ENCODE measurements at places on chromosomes 2 and 18. TPM values are rescaled to one million over a fixed set of nuclear protein-coding genes. Genes with fewer than 3 reads are reported as not detected.
A peak's percentile ranks its signal among the peaks of the same experiment; 100 is the strongest.

- no peak overlapping the region for H3K4me3 ChIP-seq
- H3K27me3 ChIP-seq, result no peaks in the 10 kb centered on the region
- no peaks in the 10 kb centered on the region for H3K36me3 ChIP-seq
- no peaks in the 10 kb centered on the region for H3K4me1 ChIP-seq
- DNase-seq, result no peak
- H3K27ac ChIP-seq, result no peak overlapping the region
Observed at GRCh38 chr2:26068602-26069298, 34.9 kb downstream of the RAB10 start.

GRCh38 chr2:241810307-241811200 lies 1.6 kb downstream of the NEU4 start:
- no peaks in the 10 kb centered on the region for H3K36me3 ChIP-seq
- H3K4me3 ChIP-seq, result no peak overlapping the region

GRCh38 chr2:75495862-75496261 lies 64.9 kb downstream of the EVA1A start:
- no peak overlapping the region for H3K27ac ChIP-seq
- H3K4me1 ChIP-seq, result no peaks in the 10 kb centered on the region
- no peaks in the 10 kb centered on the region for H3K27me3 ChIP-seq
- no peak for DNase-seq
- H3K36me3 ChIP-seq, result no peaks in the 10 kb centered on the region

GRCh38 chr18:57621246-57621604 lies 411 bp downstream of the NARS1 start:
- H3K27me3 ChIP-seq, result no peaks in the 10 kb centered on the region
- H3K27ac ChIP-seq, result peak overlapping the region; percentile 88
- H3K4me3 ChIP-seq, result peak overlapping the region; percentile 86

DNA sequence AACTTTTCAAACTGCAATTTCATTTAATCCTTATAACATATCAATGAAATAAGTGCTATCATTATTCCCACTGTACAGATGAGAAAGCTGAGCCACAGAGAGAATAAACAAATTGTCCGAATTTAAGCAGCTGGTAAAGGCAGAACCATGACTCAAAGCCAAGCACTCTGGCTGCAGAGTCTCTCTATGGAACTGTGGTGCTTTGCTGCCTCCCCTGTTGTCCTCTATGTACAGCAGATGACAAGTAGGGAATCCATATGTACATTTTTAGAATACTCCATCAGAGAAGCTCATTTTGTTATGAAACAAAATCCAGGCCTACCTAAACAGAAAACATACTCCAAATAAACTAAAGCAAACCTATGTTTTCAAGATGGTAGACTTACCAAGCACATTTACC lies 45.1 kb downstream of the FARSB start:
- no peaks in the 10 kb centered on the region for H3K36me3 ChIP-seq
- no peaks in the 10 kb centered on the region for H3K4me1 ChIP-seq
- H3K4me3 ChIP-seq, result no peak overlapping the region
- no peak for DNase-seq
- no peaks in the 10 kb centered on the region for H3K27me3 ChIP-seq

- DNase-seq, result no peak
- H3K4me1 ChIP-seq, result no peaks in the 10 kb centered on the region
- no peaks in the 10 kb centered on the region for H3K36me3 ChIP-seq
- no peak overlapping the region for H3K27ac ChIP-seq
- no peaks in the 10 kb centered on the region for H3K27me3 ChIP-seq
Observed at GRCh38 chr2:216171011-216171410, 61.9 kb downstream of the XRCC5 start.

Gene FOXD4L1
- total RNA-seq, result 0.16 TPM

Gene SP140
- total RNA-seq, result 2.6 TPM

Measured in breast epithelium (tissue), 4 donors.